Heart right ventricle (tissue), 16 donors: ENCODE measurements at places on chromosomes 12 and 14. TPM values are rescaled to one million over a fixed set of nuclear protein-coding genes. Genes with fewer than 3 reads are reported as not detected.

GRCh38 chr14:92385561-92385960 is 62.6 kb downstream of the SLC24A4 start:
- DNase-seq = no peak

- no peak for DNase-seq
These were observed 272.4 kb downstream of the ALX1 start for GRCh38 chr12:85552461-85552860.

- no peak for DNase-seq
These were observed 862.2 kb downstream of the RPS29 start for GRCh38 chr14:48723841-48724495.

DNA sequence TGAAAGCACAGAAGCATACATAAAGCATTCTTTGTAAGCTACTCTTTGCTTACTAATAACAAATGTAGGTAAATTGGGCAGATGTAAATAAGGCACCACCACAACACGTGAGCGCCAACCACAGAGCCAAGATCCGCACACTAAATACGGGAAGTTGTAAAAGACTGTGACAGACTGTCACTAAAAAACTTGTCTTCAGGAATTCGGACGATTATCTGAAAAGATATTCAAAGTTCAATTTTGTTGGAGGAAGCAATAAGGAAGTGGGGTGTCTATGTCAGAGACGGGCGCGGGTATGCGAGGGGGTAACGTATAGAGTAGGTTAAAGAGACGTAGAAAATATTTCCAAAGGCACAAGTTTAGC is 1.5 kb upstream of the HSP90B1 start:
- peak; percentile 15 for DNase-seq

GRCh38 chr12:95790033-95790916 is at the start of gene NTN4:
Gene NTN4 (minus strand): TSS chr12:95790764. CDS start chr12:95790309, 455 bp downstream.
- peak; percentile 42 for DNase-seq

- no peak for DNase-seq
These were observed 157.8 kb upstream of the NUDT4 start for GRCh38 chr12:93219947-93220346.

- no peak for DNase-seq
These were observed 411.7 kb downstream of the TMEM117 start for GRCh38 chr12:44247588-44247987.

DNA sequence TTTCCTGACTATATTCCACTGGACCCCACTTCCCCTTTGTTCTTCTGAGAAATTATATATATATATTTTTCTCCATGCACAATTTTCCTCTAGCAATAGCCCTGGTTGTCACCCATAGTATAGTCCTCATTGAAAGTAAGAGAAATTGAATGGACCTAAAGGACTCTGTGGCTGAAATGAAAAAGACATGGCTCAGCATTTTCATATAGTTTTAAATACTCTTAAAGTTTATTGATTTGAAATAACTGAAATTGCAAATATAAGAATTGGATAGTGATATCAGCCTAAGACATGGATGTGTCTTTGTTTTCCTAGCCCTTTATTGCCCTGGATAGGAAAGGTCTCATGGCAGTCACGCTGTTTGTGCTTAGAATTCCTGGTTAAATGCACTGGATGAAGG is 113.8 kb downstream of the ANO6 start:
- DNase-seq = no peak

GRCh38 chr14:90695997-90696660 is 120.1 kb downstream of the TTC7B start:
- no peak for DNase-seq

DNA sequence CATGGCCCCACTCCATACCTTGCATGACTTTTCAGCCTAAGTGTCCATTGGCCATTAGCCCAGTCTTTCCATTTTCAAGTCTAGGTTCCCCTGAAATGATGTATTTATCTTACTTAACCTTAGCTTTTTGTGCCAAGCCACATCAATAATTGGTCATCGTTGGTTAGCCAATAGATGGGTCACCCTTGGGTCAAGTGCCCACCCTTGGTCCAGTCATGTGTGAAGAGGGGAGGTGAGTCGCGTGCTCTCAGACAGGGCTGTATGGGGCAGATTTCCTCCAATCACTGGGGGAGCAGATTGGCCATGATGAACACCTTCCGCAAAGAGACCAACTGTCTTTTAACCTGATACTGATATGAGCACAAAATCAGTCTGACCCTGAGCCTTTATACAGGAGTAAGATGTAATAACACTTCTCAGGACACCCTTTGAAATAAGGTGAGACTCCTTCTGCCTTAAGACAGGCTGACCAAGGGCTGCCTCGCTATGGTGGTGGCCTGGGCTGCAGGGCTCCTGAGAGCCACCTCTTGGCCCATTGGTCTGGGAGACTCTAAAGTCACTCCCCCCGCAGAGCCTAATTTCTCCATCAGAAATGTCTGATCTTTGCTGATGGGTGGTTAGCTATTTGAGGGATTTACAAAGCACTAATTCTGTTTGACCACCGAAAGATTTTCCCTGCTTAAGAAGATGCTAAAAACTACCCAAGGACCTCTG is 143.2 kb downstream of the ZFP36L1 start:
- no peak for DNase-seq

GRCh38 chr12:51217133-51217967 is 512 bp downstream of the POU6F1 start:
- peak; percentile 57 for DNase-seq

DNA sequence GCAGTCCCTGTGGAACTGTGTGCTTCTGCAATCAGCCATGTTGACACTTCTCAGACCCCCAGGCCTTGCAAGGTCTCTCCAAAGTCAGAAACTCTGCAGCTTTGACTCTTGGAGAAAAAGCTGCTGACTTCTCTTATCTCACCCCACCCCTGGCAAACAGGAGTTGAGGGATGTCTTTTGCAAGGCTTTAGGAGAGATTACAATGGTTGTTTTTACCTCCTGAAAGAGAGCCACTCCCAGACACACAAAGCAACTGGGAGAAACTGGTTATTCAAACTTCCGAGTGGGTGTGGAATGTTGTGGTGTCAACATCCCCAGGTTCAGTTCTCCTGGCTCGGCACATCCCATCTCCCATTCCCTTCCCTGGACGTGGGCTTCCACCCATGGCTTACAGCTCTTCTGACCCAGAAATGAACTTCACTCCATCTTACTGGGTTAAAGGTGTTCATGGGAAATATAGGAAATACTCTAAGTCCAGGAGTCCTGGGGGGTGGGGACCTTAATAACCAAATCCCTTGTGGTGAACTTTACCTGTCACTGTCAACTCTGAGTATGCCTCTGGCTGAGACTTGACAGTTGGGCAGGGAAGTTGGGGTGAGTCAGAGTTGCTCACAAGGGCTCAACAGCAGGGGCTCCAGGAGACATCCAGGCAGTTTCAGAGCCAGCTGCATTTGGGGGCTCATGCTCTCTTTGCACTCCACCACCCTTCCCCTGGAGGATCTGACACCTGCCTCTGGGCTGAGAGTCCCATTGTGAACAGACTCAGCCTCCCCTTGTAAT is 41.9 kb downstream of the CCDC177 start:
- no peak for DNase-seq

GRCh38 chr12:130437555-130438242 is 100.0 kb downstream of the PIWIL1 start:
- DNase-seq = no peak

DNA sequence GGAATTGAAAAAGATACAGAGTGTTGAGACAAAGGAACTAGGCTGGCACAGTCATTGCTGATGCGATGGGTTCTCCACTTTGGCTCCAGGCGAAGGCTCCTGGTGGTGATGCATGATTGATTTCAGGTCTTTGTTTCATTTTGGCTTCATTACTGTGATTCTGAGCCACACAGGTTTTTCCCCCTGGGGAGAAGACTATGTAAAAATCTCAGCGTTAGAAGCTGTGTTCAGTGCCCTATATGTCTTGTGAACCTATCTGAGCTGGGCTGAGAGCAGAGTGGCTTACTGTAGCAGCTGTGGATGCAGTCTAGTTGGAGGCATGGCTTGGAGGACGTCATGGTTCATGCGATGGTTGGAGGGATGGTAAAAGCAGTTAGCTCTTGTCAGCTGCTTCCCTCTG is 54.0 kb downstream of the GPATCH2L start:
- DNase-seq = no peak

Gene PPP1R13B
- 109 TPM for total RNA-seq

Gene BICD1
- total RNA-seq = 13.0 TPM

Gene DICER1
- total RNA-seq = 27.0 TPM

Gene ABCC9
- total RNA-seq = 104 TPM

Gene CIROP
- not detected for total RNA-seq

Gene NOVA1
- total RNA-seq = 1.7 TPM

Gene SOAT2
- not detected for total RNA-seq

Gene CCND2
- 463 TPM for total RNA-seq

Gene EIF2S1
- total RNA-seq = 95.0 TPM

Gene TSHR
- total RNA-seq = not detected

Gene DDX24
- 265 TPM for total RNA-seq
